ENCODE measurements at places on chromosomes 13 and 19. TPM values are rescaled to one million over a fixed set of nuclear protein-coding genes. Genes with fewer than 3 reads are reported as not detected.

The SOX21 gene
- polyA plus RNA-seq, result not detected

The FCGBP gene
- 0.36 TPM for polyA plus RNA-seq

DNA sequence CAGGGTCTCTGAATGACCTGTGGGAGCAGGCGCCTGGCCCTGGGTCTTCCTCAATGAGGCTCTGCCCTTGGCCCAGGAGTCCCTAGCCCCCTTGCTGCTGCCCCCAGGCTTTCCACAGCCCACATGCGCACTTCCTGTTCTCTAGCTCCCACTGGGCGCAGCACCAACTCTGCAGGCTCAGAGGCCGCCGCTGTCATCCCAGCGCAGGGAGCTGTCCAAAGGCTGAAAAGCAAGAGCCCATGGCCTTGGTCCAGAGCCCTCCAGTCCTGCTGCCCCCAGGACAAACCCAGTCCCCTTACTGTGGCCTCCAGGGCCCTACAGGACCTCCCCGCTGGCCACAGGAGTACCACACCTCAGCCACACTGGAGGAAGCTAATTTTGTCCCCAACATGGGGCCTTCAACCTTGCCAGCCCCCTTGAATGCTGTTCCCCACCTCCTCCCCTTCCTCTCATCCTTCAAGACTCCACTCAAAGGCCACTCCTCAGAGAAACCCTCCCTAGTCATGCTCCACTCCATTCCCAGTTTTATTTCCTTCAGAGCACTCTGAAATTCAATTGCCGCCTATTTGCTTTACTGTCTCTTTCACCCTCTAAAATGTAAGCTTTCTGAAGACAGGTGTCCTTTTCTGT lies 8.0 kb upstream of the POU2F2 start:
- DNase-seq, result peak; percentile 32

- no peak for DNase-seq
Measured at GRCh38 chr13:29125934-29126424, 305.8 kb downstream of the MTUS2 start.

DNA sequence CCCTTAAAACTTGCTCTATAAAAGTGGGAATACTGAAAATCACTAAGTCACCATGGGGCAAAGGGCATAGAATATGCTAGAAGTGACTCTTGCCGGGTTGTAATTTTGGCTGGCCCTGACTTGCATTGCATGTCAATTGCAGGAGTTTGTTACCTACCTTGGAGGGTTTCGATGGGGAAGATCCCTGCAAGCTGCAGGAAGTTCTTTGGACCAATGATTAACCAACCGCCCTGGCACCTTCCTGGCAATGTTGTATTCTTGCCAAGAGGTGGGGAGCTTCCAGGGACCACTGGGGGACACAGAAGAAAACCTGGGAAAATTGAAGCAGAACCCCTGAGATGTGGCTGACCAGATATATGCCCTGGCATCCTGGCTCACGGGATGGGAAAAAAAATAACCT lies 235.8 kb downstream of the B3GLCT start:
- no peak for DNase-seq

Data from immature natural killer cell (primary cell).